A172 (cell line): ENCODE measurements at places on chromosomes 3 and 15.
A peak's percentile ranks its signal among the peaks of the same experiment; 100 is the strongest.

DNA sequence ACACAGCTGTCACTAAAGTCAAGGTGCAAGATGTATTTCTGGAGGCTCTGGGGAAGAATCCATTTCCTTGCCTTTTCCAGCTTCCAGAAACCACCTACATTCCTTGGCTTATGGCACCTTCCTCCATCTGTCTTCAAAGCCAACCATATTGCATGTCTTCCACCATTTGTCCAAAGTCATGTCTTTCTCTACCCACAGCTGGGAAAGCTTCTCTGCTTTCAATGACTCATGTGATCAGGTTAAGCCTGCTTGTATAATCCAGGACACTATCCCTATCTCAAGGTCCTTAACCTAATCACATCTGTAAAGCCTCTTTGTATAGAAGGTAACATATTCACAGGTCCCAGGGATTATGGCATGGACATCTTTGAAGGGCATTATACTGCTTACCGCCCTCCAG is 14.2 kb downstream of the ARHGAP31 start:
- no peak for DNase-seq

DNA sequence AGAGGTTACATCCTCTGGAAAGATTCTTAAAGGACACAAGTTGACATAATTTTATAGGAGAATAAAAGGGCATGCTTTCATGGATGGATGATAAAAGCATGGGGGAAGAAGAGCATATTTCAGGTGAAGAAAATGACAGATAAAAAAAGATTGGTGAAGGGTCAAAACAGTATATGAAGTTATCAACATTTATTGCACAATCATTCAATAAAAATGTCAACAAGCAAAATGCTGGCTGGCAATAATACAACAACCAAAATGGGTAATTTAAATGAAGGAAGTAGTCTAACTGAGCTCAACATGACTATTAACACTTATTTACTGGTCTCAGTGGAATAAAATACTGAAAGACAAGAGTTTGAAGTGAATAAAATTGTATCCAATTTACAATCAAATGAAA is 696.7 kb downstream of the SQOR start:
- no peak for DNase-seq

DNA sequence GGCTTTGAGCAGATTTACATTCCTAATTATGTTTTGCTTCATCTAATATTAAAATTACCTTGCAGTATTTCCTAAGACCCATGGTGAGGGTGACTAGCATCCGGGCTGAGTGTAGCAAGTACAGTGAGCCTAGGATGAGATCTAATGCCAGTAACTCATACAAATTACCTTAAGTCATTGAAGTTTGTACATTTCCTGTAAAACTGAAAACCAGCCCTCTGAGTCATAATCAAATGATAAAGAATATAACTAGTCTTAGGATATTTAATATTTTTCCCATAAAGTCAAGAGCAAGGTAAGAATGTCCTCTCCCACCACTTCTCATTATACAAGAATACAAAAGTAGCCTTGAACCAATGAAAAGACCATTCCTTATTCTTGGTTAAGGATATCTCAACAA is 54.8 kb upstream of the CHRM5 start:
- no peak for DNase-seq

- DNase-seq = no peak
Measured at GRCh38 chr3:29083676-29084075, 197.2 kb upstream of the RBMS3 start.

- DNase-seq = peak; percentile 93
Measured at GRCh38 chr15:83379579-83379959, 67.6 kb upstream of the SH3GL3 start.

DNA sequence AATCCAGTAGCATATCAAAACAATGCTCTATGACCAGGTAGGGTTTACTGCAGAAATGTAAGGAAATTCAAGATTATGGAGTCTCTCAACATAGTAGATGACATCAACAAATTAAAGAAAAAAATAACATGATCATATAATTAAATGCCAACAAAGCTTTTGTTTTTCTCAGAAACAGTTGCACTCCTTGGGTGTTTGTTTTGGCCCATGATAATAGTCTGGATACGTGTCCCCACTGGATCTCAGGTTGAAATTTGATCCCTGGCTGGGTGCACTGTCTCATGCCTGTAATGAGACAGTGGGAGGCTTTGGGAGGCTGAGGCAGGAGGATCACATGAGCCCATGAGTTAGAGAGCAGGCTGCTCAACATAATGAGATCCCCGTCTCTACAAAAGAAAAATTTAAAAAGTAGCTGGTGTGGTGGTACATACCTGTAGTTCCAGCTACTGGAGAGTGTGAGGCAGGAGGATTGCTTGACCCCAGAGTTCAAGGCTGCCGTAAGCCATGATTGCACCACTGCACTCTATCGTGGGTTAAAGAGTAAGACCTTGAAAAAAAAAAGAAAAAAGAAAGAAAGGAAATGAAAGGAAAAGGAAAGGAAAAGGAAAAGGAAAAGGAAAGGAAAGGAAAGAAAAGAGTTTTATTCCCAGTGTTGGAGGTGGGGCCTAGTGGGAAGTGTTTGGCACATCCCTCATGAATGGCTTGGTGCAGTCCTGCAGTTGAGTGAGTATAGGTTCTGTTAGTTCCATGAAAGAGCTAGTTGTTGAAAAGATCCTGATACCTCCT is 53.3 kb upstream of the FOXB1 start:
- DNase-seq = no peak

DNA sequence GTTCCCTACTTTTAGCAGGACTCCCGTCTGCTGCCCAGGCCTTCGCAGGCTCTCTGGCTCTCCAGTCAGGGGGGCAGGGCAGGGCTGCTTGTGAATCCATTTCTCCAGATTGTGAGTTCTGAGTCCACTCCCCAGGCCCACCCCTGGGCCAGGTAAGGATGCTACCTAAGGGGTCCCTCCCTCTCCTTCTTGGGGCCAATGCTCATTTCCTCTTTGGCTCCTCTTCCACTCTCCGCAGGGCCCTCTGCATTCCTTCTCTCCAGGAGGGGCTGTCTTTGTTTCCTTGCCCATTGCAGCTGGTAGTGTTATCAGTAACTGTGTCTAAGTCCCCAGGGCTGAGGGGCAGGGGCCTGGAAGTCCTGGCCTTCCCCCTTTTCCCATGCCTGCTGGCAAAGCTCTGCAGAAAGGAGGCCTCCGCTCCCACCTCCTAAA is 13.0 kb upstream of the CACNA2D2 start:
- no peak for DNase-seq

- no peak for DNase-seq
Measured at GRCh38 chr3:187360596-187360995, 7.6 kb upstream of the RTP4 start.

- DNase-seq = peak; percentile 29
Measured at GRCh38 chr3:25423780-25424588, 4.1 kb upstream of the RARB start.

GRCh38 chr3:189712906-189713483 is 81.8 kb downstream of the TP63 start:
- no peak for DNase-seq
